ENCODE measurements at places on chromosomes 12 and 14.

DNA sequence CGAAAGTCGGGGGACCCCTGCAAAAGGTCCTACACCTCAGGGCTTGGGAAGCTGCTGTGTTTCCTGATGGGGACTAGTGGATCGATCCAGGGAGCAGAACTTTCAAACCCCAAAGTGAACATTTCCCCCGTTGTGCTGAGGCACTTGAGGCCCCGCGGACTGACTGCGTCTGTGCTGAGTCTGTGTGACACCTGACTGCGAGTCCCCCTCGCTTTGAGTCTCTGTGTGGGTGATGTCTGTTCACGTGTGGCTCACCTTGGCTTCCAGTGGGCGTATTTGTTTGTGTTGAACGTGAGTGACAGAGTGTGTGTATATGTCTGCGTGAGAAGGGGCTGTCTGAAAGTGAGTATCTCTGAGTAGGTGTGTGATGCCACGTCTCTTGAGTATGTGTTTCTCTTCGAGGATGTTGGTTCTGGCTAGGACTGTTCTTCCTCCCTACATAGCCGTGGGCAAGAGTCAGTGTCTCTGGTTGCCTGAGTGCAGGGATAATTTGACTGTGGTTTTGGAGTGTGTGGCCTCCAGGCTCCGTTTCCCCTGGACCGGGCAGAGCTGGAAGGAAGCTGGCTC lies 1.3 kb downstream of the TEAD4 start:
- DNase-seq = no peak

GRCh38 chr12:41521872-41522379 lies 333.8 kb downstream of the PDZRN4 start:
- no peak for DNase-seq

DNA sequence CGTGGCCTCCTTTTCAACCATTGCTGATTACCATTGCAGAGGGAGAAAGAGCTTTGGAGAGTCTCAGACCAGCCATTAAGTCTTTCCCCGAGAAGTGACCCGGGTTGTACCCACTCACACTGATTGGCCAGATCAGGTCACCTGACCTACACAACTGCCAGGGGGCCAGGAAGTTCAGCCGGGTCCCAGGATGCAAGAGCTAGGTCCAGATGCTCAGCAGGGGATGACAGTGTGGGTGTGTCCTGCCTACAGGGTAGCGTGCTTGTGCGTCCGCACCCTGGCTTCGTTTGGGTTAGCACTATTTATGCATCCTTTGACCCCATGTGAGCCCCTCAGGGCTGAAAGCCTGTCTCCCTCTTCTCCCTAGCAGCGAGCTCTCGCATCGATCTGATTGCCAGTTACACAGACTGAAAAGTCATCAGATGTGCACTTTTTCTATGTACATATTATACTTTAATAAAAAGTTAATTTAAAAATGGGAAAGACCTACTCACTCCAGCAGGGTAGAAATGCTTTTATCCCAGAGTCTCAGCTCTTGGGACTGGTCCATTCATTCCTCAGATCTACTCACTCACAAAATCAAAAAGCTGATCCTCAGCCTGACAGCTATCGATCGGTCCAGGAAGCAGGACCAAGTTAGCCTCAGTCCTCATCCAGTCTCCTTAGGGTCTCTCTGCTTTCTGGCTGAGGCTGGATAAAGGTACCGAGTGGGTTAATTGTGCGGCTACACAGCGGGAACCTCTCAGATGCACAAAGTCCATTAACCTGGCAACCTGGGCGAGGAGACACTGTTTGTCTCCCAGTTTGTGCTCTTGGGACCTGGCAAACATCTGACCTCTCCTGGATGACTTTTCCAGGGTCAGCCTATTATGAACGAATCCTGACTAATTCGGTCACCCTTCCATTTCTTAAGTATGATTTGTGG lies 68.0 kb downstream of the SERPINA3 start:
- DNase-seq = no peak

DNA sequence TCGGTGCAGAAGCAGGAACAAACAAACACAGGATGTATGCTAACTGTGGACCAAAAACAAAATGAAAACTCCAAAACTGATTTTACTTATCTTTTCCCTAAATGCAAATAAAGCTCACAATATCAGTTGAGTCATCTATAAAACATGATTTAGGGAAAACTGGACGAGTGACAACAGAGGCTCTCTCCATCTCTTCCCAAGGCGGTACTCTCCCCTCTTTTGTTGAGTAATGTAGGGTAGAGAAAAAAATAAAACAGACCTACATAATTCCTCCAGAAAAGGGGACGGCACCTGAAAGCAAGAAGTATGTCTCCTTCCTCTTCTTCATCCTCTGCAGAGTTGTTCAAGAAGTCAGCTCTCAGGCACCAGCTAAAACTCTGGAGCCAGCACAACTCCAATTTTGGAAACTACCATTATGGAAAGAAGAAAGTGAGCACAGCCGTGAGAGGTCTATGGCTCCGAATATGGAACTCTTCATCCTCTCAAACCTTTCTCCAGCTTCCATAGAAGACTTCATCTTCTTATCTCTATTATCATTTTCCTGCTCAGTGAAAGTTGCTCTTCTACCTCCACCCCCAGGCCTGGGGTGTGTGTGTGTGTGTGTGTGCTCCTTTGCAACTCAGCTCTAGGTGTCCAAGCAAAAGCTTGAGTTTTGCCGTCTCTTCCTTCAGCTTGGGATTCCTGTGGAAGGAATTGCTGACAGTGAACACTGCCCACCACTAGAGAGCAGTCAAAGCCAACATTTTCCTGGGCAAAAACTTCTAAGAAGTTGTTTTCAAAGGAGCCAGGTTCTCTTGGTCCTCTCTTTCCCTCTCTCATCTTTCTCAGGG lies 155.4 kb downstream of the DIO2 start:
- DNase-seq = no peak

GRCh38 chr12:116480210-116480810 lies 78.9 kb upstream of the MAP1LC3B2 start:
- peak; percentile 27 for DNase-seq

DNA sequence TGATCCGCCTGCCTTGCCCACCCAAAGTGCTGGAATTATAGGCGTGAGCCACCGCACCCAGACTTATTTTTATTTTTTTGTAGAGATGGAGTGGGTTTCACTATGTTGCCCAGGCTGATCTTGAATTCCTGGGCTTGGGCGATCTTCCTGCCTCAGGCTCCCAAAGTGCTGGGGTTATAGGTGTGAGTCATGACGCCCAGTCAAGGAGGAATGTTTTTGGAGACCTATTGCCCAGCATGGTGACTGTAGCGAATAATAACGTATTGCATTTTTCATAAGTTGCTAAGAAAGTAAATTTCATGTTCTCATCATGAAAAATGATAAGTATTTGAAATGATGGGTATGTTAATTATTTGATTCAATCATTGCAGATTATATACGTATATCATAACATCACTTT lies 46.5 kb downstream of the TEAD4 start:
- no peak for DNase-seq

DNA sequence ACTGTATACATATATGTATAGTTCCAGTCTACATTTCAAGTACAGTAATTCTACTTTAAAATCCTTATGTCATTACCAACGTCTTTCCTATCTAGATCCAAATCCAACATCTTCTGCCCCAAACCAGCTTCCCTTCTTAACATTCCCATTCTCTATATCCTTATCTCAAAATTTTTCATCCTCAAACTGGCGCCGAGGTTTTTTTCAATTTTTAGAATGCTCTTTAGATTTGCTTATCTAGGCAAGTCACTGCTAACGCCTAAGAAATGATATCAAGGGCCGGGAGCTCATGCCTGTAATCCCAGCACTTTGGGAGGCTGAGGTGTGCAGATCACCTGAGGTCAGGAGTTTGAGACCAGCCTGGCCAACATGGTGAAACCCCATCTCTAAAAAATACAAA lies 48.3 kb downstream of the RIMKLB start:
- no peak for DNase-seq

DNA sequence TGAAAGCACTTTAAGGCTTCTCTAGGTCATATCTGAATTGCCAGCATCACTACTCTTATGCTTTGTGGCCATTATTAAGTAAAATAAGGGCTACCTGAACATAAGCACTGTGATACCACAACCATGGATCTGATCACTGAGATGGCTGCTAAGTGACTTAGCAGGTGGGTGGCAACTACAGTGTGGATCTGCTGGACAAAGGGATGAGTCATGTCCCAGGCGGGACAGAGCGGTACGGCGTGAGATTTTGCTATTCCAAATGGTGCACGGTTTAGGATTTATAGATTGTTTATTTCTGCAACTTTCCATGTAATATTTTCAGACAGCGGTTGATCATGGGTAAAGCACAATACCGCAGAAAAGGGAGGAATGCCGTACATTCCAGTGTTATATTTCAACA lies 39.4 kb downstream of the MLXIP start:
- DNase-seq = no peak

GRCh38 chr14:22422238-22422637 lies 166.8 kb downstream of the DAD1 start:
- no peak for DNase-seq

GRCh38 chr14:99708449-99708848 lies 24.4 kb downstream of the CYP46A1 start:
- no peak for DNase-seq

GRCh38 chr14:104140463-104141331 lies 2.3 kb downstream of the KIF26A start:
- DNase-seq = no peak

DNA sequence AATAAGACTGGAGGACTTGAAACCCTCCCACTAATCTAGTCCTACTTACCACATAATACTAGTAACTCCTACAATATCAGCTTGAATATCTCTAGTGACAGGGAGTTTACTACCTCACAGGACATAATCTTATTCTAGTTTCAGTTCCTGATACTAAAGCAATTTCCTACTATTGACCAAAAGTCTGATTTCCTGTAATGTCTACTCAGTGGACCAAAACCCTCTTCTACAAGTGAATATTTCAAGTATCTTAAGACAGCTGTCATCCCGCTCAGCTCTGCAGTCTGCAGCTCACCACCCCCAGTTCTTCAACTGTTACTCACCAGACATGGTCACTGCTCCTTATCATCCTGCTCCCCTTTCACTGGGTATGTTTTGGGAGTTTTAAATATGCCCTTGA lies 70.8 kb upstream of the TMCC3 start:
- DNase-seq = no peak

DNA sequence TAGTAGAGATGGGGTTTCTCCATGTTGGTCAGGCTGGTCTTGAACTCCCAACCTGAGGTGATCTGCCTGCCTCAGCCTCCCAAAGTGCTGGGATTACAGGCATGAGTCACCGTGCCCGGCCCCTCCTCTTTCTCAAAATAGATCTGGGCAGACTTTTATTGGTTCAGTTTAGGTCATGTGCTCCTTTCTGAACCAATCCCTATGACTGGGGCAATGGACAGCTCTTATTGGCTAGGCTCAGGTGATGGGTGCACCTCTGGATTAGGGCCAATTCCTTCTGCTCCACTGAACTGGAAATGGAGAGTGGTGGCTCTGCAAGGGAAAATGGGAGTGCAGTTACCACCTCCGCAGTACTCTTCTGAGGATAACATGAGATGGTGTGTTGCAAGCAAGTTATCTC lies 6.2 kb upstream of the ATP6V0A2 start:
- no peak for DNase-seq

DNA sequence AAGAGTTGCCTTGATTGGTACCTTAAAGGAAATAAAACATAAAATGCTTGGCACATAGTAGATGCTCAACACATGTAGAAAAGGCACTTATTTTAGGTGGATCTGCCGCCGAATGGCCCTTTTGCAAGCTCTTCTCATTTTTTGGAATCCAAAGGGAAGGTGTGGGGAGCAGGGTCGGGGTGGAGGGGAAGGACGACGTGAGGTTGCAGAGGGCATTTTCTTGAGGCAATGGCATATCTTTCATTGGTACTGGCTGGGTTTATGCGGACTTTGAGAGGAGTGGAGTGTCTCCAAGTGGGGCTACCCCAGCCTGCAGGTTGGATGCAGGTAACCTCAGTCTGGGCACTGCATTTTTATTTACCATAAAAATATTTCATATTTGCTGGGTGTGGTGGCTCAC lies 8.1 kb downstream of the RTL1 start:
- DNase-seq = no peak

- no peak for DNase-seq
These were observed 384.1 kb upstream of the LRFN5 start for GRCh38 chr14:41222581-41222980.

DNA sequence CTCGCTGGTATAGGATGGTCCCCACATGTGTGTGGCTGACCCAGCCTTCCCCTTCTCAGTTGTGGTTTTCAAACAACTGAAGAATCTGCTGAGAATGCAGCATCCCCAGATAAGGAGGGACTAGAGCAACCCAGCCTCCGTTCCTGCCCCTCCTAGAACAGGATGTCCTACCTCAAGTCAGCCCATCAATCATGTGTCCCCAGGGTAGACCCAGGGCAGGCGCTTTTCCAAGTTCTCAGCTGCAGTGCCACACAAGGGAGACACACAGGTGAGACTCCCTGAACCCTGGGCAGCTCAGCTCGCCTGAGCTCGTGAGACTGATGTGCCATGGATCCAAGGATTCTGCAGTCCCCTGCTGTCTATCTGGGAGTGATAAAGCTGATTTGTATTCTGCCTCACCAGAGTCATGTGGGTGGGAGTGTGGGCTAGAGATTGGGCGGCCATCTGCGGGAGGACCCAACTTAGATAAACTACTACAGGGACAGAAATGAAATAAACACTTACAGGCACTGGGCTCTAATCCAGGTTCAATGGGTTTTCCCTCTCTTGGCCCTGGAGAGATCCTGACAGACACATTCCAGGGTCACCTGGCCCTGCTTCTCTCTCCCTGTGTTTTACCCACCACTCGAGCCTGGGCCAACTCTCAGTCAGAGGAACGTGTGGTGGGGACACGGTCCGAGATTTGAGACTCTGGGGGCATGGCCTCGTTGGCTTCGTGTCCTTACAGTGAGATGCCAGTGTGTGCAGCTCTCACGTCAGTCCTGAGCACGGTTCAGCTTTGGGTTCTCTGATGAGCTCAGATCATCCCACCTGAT lies 303.5 kb upstream of the SFSWAP start:
- no peak for DNase-seq

DNA sequence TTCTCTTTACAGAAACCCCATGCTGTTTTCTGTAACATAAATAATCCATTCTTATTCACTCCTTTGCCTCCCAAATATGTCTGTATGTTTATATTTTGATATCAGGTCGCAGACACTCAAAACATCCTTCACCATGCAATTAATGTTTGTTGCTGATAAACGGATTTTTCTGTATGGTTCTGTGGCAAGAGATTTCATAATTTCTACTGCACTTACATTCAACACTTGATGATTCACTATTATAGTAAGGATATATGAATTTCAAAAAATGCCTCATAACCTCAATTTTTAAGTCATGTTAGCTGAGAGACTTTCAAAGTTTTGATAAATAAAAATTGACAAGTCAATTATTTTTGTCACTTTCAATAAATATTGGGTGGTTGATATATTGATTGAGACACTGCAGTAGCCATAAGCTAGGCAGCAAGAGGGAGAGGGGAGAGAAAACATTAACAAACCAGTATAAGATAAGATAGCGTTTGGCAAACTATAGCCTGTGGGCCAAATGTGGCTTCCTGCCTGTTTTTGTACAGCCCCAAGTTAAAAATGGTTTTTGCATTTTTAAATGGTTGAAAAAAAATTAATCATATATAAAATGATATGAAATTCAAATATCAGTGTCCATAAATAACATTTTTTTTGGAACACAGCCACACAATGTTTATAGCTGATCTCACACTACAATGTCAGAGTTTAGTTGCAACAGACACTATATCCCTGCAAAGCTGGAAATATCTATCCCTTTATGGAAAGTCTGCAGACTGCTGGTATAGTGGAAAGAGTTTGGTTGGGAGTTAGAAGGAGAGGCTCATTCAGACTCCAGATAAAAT lies 18.3 kb downstream of the ALDH6A1 start:
- no peak for DNase-seq

GRCh38 chr14:58667900-58668299 lies 30.1 kb downstream of the DACT1 start:
- no peak for DNase-seq
